ENCODE measurements at places on chromosomes 6 and 20.

DNA sequence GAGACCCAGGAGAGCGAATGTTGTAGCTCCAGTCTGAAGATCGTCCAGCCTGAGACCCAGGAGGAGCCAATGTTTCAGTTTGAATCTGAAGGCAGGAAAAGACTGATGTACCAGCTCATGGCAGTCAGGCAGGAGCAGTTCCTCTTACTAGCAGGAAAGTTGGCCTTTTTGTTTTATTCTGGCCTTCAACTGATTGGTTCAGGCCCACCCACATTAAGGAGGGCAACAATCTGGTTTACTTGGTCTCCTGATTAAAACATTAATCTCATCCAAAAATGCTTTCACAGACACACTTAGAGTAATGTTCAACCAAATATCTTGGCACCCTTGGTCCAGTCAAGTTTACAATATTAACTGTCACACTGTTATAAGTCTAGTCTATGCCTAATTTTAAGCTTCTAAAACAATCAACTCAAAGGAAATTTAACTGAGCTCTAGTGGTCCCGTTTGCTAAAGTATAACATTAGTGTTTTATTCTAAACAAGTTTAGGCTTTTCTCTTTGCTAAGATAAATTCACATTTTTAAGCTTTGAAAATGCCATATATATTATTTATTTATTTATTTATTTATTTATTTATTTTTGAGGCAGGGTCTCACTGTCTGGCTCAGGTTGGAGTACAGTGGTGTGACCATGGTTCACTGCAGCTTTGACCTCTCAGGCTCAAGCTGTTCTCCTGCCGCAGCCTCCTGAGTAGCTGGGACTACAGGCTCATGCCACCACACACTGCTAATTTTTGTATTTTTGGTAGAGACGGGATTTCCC lies 275.5 kb upstream of the SLC35B3 start:
- no peak for DNase-seq

DNA sequence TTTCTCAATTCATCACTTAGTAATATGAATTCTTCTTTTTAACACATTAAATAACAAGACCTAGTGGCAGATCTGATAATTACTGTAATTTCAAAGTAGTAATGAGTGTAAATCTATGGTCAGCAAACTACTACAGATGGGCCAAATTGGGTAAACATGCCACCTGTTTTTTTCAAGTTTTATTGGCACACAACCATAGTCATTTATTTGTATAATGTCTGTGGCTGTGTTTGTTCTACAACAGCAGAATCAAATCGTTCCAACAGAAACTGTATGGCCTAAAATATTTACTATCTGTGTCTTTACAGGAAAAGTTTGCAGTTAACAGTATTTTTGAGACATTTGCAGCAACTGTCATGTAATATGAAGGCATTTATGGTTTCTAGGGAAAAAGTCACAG lies 86.1 kb upstream of the EYA2 start:
- no peak for DNase-seq

DNA sequence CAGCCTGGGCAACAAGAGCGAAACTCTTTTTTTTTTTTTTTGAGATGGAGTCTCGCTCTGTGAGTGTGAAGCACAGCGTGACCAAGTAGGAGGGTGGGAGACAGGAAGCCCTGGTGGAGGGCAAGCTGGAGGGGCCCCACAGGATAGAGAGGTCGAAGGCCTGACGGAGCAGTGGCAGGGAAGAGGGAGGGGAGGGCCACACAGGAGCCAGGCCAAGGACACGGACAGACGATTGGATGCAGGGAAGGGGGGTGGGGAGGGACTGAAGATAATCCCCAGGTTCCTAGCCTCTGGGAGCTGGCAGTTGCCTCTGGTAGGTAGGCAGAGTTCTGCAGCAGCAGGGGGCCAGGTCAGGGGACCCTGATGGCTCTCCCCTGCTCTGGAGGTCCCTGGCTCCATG lies 10.8 kb upstream of the GUCA1A start:
- DNase-seq = no peak

DNA sequence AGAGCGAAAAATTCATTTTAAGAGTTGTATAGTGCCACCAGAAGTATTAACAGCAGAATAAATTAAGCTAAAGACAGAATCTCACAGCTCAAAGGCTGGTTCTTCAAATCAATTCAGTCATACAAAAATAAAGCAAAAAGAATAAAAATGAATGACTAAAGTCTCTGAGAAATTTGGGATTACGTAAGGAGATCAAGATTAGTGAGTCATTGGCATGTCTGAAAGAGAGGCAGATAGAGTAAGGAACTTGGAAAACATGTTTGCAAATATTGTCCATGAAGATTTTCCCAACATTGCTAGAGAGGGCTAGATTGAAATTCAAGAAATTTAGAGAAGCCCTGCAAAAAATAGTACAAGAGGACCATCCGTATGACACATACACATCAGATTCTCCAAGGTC lies 1413.9 kb upstream of the ADGRB3 start:
- no peak for DNase-seq

GRCh38 chr6:157908369-157909281 lies 73.0 kb upstream of the SYNJ2 start:
- no peak for DNase-seq

DNA sequence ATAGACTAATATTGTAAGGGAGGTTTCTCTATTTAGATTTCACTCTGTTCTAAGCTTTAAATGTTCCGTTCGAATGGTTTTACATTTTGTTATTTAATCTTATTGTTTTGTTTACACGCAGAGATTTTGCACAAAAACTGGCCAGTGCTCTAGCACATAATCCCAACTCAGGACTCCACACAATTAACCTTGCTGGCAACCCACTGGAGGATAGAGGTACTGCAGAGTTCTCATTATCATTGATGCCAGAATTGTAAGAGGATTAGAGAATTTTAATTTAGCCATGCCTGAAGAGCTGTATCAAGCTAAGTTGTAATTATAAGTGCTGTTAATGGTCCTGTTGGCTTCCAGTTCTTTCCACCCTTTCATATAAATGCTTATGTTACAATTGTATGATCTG lies 179.7 kb upstream of the SCGN start:
- no peak for DNase-seq

- no peak for DNase-seq
Measured at GRCh38 chr6:96520171-96521115, 1.2 kb upstream of the UFL1 start.

GRCh38 chr6:26232940-26233648 lies 131.9 kb upstream of the BTN3A2 start:
- no peak for DNase-seq

DNA sequence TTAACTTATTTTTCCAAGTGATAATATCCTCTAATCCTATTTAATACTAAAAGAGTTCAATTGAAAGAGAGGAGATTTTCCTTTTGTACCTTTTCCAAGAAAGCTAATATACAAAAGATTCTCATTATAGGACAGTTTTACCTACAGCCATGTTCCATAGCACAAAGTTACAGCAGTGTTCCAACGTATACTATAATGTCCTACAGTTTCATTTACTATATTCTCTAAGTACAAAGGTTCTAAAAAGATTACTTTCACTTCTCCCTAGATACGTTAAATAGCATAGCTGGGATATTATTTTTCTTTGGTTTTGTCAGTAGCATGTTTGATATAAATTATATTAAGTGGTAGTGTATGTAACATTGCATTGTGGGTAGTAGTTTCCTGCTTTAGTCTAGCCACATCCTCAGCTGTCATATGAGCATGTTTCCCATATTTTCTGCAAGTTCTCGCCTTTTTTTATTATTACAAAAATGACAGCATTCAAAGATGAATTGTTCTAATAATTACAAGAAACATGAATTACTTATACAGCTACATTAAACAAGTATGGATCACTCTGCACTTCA lies 4.4 kb upstream of the RUNX2 start:
- DNase-seq = no peak
